ENCODE measurements at places on chromosomes 7 and 10. TPM values are rescaled to one million over a fixed set of nuclear protein-coding genes. Genes with fewer than 3 reads are reported as not detected.

The AKR1C8 gene
- not detected for polyA plus RNA-seq

The PPP1R17 gene
- not detected for polyA plus RNA-seq

- DNase-seq, result no peak
Measured at GRCh38 chr10:36141856-36142560, 499.9 kb upstream of the FZD8 start.

DNA sequence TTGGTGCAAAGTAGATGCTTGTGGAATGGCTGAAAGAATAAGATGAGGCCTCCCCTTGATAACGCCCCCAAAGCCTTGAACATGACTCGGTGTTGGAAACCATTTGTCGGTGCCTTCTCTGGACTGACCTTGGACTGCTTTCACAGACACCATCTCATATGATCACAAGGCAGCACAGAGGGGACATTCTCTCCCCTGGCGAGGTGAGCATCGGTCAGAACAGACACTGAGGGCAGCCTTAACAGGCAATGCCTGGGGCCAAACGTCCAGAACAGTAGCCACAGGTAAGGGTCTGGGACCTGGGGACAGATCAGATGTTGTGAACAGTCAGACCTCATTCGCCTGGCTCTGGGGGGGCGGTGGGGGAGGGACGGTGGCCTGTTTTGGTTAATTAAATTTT is 2.8 kb upstream of the TRRAP start:
- DNase-seq, result no peak

GRCh38 chr7:111990643-111991042 is 215.6 kb downstream of the DOCK4 start:
- DNase-seq, result no peak

The PRKAG2 gene
- 11.3 TPM for polyA plus RNA-seq

Measured in BJ (cell line).